ENCODE measurements at places on chromosomes 13 and 19.

DNA sequence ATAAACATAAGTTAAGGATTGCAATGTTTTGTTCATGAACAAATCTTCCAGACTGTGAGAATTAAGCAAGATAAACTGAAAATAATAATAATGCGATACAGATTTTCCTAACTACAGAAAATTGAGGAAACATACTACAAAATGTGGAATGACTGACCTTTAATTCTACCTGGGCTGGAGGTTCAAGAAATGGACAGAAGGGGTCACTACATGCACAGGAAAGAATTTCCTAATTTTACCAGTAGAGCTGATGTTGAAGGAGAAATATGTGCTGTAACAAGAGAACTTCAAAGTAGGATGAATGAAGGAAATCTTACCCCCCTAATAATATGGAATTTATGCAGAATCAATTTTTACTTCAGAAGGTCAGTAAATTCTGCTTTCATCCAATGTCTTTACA lies 62.3 kb downstream of the ZNF627 start:
- DNase-seq = no peak

DNA sequence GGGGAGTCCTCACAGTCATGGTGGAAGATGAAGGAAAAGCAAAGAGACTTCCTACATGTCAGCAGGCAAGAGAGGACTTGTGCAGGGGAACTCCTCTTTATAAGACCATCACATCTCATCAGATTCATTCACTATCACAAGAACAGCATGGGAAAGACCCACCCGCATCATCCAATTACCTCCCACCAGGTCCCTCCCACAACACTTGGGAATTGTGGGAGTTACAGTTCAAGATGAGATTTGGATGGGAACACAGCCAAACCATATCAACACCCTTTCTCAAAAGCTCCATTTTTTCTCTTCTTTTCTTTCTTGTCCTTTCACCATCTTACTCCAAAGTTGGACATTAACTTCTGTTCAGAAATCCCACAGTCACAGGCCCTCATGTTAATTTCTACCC lies 4.7 kb upstream of the LRP3 start:
- DNase-seq = no peak

DNA sequence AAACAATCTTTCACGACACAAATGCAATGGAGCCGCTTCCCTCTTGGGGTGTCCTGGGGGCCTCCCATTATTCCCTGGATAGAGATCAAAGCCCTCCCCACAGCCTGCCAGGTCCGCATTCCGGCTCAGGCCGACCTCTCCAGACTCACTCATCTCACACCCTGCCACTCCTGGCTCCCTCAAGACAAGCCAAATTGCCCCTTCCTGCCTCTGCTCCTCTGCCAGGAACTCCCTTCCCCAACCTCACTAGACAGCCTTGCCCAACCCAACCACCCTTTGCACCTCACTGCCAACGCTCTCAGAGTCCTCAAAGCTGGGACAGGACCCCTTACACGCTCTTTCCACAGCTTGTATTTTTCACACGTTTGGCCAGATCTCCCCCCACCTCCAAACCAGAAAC lies 1.5 kb downstream of the ABHD17A start:
- DNase-seq = no peak

GRCh38 chr13:37769545-37769944 lies 100.0 kb downstream of the TRPC4 start:
- DNase-seq = no peak

- no peak for DNase-seq
These were observed 27.3 kb downstream of the INTS6 start for GRCh38 chr13:51425410-51426042.

DNA sequence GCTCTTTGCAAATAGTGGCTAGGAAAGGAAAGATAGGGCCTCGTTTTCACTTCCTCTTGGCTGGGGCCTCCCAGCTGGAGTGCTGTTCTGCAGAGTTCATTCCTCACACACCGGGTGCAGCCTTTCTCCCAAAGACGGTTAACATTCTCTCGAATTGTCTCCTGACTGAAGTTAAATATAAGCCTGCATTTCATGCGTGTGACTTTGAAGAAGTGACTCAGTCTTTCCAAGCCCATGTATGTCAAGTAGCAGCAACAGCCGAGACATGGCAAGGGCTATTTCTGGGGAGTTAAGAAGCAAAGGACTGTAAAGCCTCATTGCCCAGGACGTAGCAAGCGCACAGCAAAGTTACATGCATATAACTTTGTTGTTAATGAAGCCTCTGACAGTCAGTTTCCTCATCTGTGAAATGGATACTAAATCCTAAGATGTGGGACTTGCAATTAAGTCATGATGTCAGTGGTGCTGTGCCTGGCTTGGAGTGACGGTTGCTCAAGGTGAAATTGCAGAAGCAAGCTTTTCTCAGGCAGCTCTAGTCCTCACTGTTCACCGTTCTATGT lies 502.4 kb downstream of the MYO16 start:
- no peak for DNase-seq

- DNase-seq = no peak
These were observed 174.4 kb downstream of the SLC7A1 start for GRCh38 chr13:29421118-29421517.

GRCh38 chr19:694481-695351 lies 536 bp downstream of the PRSS57 start:
- DNase-seq = no peak

GRCh38 chr13:43631106-43631505 lies 155.7 kb downstream of the ENOX1 start:
- no peak for DNase-seq

GRCh38 chr19:6610934-6611852 lies 20.2 kb upstream of the CD70 start:
- no peak for DNase-seq
